ENCODE measurements at places on chromosomes 1 and 21.
A peak's percentile ranks its signal among the peaks of the same experiment; 100 is the strongest.

DNA sequence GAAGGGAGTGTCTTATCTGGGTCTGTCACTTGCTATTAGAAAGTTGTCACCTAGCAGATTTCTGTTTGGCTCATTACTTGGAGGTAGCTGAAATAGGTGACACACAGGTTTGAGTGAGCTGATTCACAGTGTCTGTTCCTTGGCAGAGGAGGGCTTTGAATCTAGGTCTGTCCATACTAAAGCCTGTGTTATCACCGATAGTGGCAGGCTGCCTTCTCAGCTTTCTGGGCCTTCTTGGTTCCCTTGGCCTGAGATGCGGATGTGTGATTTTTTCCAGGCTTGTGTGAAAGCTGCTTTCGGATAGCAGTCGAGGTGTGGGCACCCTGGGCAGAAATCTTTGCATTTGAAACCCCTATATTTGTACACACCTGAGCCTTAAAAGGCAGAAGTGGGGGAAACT lies 73.9 kb downstream of the ACTL8 start:
- no peak overlapping the region for H3K4me3 ChIP-seq
- H3K4me1 ChIP-seq, result no peaks in the 10 kb centered on the region
- H3K36me3 ChIP-seq, result no peaks in the 10 kb centered on the region
- no peak for DNase-seq
- no peak overlapping the region for H3K27ac ChIP-seq

DNA sequence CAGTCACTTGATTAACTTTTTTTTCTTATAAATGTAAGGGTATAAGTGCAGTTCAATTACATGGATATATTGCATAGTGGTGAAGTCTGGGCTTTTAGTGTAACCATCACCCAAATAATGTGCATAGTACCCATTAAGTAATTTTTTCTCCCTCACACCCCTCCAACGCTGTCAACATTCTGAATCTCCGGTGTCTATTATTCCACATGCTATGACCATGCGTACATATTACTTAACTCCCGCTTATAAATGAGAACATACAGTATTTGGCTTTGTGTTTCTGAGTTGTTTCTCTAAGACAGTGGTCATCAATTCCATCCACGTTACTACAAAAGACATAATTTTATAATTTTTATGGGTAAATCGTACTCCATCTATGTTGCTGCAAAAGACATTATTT lies 1191.1 kb downstream of the NCAM2 start:
- no peaks in the 10 kb centered on the region for H3K36me3 ChIP-seq
- no peaks in the 10 kb centered on the region for H3K27me3 ChIP-seq
- H3K4me3 ChIP-seq, result no peak overlapping the region
- no peak overlapping the region for H3K27ac ChIP-seq
- no peak for DNase-seq

DNA sequence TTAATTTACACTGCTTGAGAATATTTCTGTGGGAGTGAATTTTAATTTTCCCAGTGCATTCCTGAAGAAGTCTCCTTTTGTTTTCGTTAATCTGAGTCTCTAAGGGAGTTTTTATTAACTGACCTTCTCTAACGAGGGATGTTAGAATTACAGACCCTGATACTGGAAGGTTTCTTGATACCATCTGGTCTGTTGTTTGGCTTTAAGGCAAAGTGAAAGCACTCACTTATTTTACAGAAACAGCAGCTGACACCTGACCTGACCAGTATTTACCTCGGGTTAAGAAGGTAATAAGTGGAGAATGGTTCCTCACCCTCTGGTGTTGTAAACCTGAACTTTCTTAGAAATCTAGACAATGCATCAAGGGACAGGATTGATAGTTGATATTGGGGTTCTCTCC lies 12.4 kb downstream of the CDC14A start:
- no peak overlapping the region for H3K27ac ChIP-seq
- peaks cover 45% of the 10 kb centered on the region for H3K4me1 ChIP-seq
- H3K4me3 ChIP-seq, result no peak overlapping the region
- peaks cover 54% of the 10 kb centered on the region for H3K36me3 ChIP-seq
- H3K27me3 ChIP-seq, result no peaks in the 10 kb centered on the region

GRCh38 chr1:223217781-223218180 lies 74.7 kb upstream of the TLR5 start:
- H3K27me3 ChIP-seq, result no peaks in the 10 kb centered on the region
- no peaks in the 10 kb centered on the region for H3K4me1 ChIP-seq
- no peak overlapping the region for H3K27ac ChIP-seq
- no peak for DNase-seq

- peaks cover 62% of the 10 kb centered on the region for H3K4me1 ChIP-seq
- H3K27me3 ChIP-seq, result peaks cover 38% of the 10 kb centered on the region
- peak; percentile 79 for DNase-seq
- peak within 1 kb of the TSS; percentile 48 for H3K4me3 ChIP-seq
- H3K36me3 ChIP-seq, result no peaks in the 10 kb centered on the region
- no peak within 1 kb of the TSS for H3K27ac ChIP-seq
Observed at GRCh38 chr1:155078469-155079209, at the start of gene EFNA3. EFNA3 (plus strand) TSS chr1:155078837; CDS start chr1:155078942, 105 bp downstream.

- H3K4me1 ChIP-seq, result no peaks in the 10 kb centered on the region
- no peak overlapping the region for H3K27ac ChIP-seq
- H3K27me3 ChIP-seq, result no peaks in the 10 kb centered on the region
- no peaks in the 10 kb centered on the region for H3K36me3 ChIP-seq
- no peak overlapping the region for H3K4me3 ChIP-seq
Observed at GRCh38 chr1:113133038-113133437, 60.0 kb downstream of the LRIG2 start.

DNA sequence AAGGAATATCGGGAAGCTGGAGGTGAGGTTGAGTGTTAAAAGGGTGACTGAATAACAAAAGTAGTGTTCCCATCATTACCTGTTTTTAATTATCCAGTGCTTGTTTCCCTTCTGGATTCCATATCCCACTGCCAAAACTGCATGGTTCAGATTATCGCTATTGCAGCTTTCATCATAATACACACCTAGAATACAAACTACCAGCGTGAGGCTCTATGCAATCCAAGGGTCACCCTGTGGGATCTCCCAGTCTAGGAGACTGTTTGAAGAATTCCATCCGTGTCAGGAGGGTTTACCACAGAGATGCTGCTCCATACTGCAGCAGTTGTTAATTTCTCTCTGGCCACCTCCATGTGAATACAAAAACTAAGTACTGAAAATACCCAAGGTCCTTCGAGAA lies 9.0 kb downstream of the CTSK start:
- no peak overlapping the region for H3K4me3 ChIP-seq
- H3K27ac ChIP-seq, result no peak overlapping the region

DNA sequence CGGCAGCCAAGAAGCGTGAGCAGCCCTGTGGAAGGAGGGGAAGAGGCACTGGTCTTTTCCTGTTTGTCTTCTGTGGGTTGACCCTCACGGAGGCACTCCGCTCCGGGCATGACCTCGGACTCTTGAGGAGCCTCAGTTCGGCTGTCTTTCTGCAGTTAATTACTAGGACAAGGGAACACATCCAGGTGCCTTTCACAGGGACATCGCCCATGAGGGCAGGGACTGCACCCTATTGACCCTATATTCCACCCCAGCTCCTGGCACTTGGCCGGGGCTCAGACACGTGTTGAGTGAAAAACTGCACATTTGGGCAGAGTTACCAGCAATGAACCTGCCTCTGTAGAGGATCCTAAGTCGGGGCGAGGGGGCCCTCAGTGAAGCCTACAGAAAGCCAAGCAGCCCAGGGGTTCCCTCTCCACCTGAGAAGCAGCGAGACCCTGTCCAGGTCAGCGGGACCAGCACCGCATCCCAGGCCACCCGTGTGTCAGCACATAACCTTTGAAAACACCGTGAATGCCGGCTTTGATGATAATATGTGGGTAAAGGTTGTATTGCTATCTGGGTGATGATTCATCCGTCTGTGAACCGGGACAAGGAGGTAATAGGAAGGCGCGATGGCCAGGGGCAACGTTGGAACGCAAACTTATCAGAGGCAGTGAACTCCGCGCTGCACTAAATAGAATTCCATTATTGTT lies 161.4 kb upstream of the ARHGEF16 start:
- DNase-seq, result no peak
- no peaks in the 10 kb centered on the region for H3K36me3 ChIP-seq
- no peaks in the 10 kb centered on the region for H3K4me1 ChIP-seq
- H3K27ac ChIP-seq, result no peak overlapping the region
- no peaks in the 10 kb centered on the region for H3K27me3 ChIP-seq

- no peaks in the 10 kb centered on the region for H3K36me3 ChIP-seq
- no peaks in the 10 kb centered on the region for H3K4me1 ChIP-seq
Observed at GRCh38 chr1:184764483-184764882, 9.8 kb upstream of the EDEM3 start.

- H3K27ac ChIP-seq, result peak overlapping the region; percentile 80
- H3K36me3 ChIP-seq, result peaks cover 41% of the 10 kb centered on the region
- H3K4me3 ChIP-seq, result peak overlapping the region; percentile 23
- no peak for DNase-seq
- H3K27me3 ChIP-seq, result no peaks in the 10 kb centered on the region
Observed at GRCh38 chr1:21280011-21280471, 10.2 kb downstream of the ECE1 start.

DNA sequence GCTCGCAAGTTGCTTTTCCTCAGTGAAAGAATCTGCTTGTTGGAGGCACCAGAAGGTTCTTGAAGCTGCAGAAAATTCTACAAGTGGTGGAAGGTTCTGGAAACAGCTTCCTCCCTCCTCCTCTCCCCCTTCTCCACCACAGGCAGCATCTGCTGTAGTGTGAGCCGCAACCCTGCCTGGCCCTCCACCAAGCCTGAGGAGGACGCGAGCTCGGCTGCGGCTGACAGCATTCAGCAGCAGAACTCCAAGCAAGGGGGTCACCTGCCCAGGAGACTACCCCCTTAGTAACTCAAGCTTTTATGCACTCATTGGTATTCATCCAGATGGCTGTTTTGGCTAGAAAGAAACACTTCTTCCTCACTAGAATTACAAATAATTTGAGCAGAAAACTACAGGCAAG lies 48.8 kb upstream of the CLDN14 start:
- DNase-seq, result no peak
- no peaks in the 10 kb centered on the region for H3K27me3 ChIP-seq
- H3K36me3 ChIP-seq, result no peaks in the 10 kb centered on the region
- no peak overlapping the region for H3K4me3 ChIP-seq

DNA sequence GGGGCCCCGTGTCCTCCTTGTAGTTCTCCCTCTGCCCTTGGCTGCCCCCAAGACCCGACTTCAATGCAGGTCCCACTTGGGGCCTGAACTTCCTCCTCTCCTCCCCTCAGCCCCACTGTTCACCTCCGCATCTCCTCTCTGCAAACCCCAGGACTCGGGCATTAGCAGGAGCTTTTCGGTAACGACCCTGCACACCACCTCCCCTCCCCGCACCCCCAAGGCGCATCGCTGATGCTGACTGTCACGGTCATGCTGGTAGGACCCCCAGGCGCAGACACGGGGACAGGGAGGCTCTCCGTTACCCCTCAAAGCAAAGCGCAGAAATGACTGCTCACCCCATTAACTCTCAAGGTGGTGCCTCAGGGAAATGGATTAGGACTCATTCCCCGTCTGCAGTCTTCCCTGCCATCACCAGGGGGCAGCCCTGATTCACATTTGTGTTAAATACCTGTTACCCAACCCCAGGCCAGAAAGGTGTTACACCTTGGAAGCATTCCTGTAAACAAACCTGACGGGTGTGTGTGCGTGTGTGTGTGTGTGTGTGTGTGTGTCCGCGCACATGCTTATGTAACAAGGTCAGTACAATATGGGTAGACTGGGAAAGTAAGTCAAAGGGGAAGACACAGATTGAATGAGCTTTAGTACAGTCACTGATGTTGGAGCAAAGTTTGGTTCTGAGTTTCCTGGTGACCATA lies 6.4 kb upstream of the GUCA2B start:
- peaks cover 14% of the 10 kb centered on the region for H3K4me1 ChIP-seq
- no peak overlapping the region for H3K27ac ChIP-seq
- peak; percentile 62 for DNase-seq
- H3K36me3 ChIP-seq, result no peaks in the 10 kb centered on the region
- H3K4me3 ChIP-seq, result no peak overlapping the region
- peaks cover 13% of the 10 kb centered on the region for H3K27me3 ChIP-seq

- no peak for DNase-seq
- H3K27ac ChIP-seq, result no peak overlapping the region
- H3K27me3 ChIP-seq, result peaks cover 29% of the 10 kb centered on the region
- no peaks in the 10 kb centered on the region for H3K4me1 ChIP-seq
Observed at GRCh38 chr1:22303816-22304215, 147.8 kb upstream of the ZBTB40 start.

GRCh38 chr1:3759796-3760195 lies 7.5 kb downstream of the CCDC27 start:
- no peaks in the 10 kb centered on the region for H3K36me3 ChIP-seq
- H3K27me3 ChIP-seq, result peaks cover 20% of the 10 kb centered on the region
- no peak overlapping the region for H3K4me3 ChIP-seq
- DNase-seq, result no peak

- no peaks in the 10 kb centered on the region for H3K36me3 ChIP-seq
- no peak overlapping the region for H3K27ac ChIP-seq
- H3K4me3 ChIP-seq, result no peak overlapping the region
- H3K4me1 ChIP-seq, result no peaks in the 10 kb centered on the region
Observed at GRCh38 chr1:44947063-44947773, 39.2 kb downstream of the EIF2B3 start.

DNA sequence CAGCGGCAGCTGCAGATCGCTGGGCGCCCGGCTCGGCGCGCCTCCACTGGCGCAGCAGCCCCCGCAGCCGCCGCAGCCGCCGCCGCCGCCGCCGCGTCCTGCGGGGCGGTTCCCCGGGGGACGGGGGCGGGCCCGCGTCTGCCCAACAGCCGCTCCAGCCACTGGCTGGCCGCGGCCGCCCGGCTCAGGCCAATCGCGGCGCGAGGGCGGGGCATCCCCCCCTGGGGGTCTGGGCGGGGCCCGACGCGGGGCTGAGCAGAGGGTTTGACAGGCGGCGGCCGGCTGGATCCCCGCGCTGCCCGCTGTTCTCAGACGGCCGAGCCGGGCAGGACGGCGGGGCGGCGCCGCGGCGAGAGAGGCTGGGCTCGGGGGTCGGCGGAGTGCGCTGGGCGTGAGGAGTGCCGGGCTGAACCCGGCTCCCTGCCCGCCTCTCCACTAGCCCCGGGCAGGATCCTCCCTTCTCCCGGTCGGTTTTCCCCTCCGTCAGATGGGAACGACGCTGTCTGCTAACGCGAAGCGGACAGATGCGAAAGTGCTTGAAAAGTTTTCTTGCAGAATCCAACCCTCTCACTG lies at the start of gene GLIS1:
GLIS1 (minus strand) TSS at position 56 of the 573 bp plus-strand sequence. CDS start 1,100 bp downstream, outside the sequence.
- peak within 1 kb of the TSS; percentile 24 for H3K4me3 ChIP-seq
- H3K4me1 ChIP-seq, result peaks cover 17% of the 10 kb centered on the region
- H3K27ac ChIP-seq, result no peak within 1 kb of the TSS

DNA sequence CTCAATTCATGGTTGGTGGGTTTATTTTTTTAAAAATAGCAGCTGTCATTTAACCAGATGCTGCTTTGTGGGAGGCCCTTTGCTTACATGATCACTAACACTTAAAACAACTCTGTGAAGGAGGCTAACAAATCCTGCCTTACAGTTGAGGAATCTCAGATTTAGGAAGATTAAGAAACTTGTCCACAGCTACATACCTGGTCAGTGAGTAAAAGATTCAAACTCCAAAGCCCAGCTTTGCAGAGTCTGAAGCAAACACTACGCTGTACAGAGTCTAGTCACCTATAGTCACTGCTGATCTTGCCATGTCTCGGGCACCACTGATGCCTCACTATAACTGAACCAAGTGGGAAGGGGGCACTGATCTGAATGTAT lies 535.4 kb downstream of the SMYD3 start:
- no peaks in the 10 kb centered on the region for H3K4me1 ChIP-seq
- DNase-seq, result no peak
- H3K27ac ChIP-seq, result no peak overlapping the region

- H3K27me3 ChIP-seq, result no peaks in the 10 kb centered on the region
- no peak overlapping the region for H3K27ac ChIP-seq
- DNase-seq, result no peak
- H3K4me3 ChIP-seq, result no peak overlapping the region
Observed at GRCh38 chr1:207853372-207853757, 57.6 kb downstream of the CD34 start.

- H3K36me3 ChIP-seq, result no peaks in the 10 kb centered on the region
- H3K27ac ChIP-seq, result no peak overlapping the region
Observed at GRCh38 chr1:52288286-52288685, 77.7 kb downstream of the CC2D1B start.

All from CD4-positive, alpha-beta T cell (primary cell).